ENCODE measurements at places on chromosomes 13 and 19. TPM values are rescaled to one million over a fixed set of nuclear protein-coding genes. Genes with fewer than 3 reads are reported as not detected.

The OSCAR gene
- total RNA-seq, result 2.2 TPM

The BEST2 gene
- total RNA-seq, result not detected

The SYCN gene
- total RNA-seq, result not detected

The GAS6 gene
- 6.4 TPM for total RNA-seq

The LGALS4 gene
- total RNA-seq, result 0.54 TPM

The ZNF350 gene
- 5.7 TPM for total RNA-seq

The PSG4 gene
- total RNA-seq, result 4.6 TPM

The CCDC8 gene
- not detected for total RNA-seq

The IFNL4 gene
- total RNA-seq, result not detected

The KIR2DL1 gene
- not detected for total RNA-seq

The FXYD3 gene
- total RNA-seq, result not detected

The CABP5 gene
- total RNA-seq, result not detected

The ZNF90 gene
- total RNA-seq, result 1.7 TPM

The TLE2 gene
- total RNA-seq, result 3.5 TPM

Measured in H4 (cell line).